ENCODE measurements at places on chromosomes 16 and 17.

DNA sequence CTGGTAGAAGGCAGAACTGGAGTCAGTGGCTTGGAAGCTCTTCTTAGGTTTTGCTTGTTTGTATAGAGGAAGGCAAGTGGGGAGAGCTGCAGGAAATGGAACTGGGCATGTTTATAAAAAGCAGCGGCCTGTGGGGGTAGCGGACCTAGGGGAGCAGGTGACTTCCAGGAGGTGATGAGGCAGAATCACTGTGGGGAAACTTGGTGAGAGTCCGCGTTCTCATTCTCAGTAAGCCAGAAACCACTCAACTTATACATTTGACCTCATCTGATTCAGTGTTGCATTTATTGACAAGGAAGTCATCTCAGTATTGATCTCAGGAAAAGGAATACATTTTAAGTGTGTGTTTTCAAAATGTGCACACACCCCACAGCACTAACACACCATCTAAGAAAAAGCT, 299.8 kb downstream of the CNTNAP4 start:
- no peak for DNase-seq

DNA sequence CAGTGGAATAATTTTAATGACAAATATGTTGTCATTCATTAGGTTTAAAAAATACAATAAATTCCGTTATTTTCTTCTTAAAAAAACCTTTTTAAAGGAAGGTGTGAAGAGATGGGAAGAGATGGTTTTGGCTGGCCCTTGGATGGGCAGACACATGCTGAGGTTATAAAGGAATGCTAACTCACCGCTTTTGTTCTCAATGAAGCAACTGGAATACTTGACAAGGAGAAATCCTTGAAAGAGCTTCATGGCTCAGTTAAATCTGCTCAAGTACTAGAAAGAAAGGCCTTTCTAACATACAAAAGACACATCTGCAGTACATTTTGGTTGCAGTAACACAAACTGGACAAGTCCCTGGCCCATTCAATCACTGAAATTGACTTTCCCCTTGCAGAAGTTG, 158.3 kb upstream of the KCNJ16 start:
- DNase-seq, result no peak

GRCh38 chr17:63447471-63448009, 1.4 kb upstream of the CYB561 start:
- no peak for DNase-seq

- DNase-seq, result no peak
These were observed at the start of gene MMD for GRCh38 chr17:55421179-55421934. Gene MMD (minus strand): TSS chr17:55421835. CDS start chr17:55421695, 140 bp downstream.

- no peak for DNase-seq
These were observed 141.7 kb downstream of the MRM1 start for GRCh38 chr17:36743130-36743529.

DNA sequence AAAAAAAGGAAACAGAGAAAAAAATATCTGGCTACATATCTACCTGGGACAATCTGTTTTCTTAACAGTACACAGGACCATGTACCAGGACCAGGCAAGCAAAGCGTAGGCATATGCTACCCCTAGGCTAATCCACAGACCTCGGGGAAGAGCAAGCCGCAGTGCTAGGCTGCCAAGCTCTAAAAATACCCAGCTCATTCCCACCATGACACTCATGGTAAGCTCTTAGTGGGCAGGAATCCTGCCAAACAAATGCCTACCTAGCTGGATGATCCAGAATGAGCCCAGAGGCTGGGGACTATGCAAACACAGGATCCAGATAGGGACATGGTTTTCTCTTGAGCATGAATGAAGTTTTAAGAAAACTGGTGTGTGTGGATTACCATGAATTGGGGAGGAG, 95.6 kb downstream of the GRIN2A start:
- no peak for DNase-seq

DNA sequence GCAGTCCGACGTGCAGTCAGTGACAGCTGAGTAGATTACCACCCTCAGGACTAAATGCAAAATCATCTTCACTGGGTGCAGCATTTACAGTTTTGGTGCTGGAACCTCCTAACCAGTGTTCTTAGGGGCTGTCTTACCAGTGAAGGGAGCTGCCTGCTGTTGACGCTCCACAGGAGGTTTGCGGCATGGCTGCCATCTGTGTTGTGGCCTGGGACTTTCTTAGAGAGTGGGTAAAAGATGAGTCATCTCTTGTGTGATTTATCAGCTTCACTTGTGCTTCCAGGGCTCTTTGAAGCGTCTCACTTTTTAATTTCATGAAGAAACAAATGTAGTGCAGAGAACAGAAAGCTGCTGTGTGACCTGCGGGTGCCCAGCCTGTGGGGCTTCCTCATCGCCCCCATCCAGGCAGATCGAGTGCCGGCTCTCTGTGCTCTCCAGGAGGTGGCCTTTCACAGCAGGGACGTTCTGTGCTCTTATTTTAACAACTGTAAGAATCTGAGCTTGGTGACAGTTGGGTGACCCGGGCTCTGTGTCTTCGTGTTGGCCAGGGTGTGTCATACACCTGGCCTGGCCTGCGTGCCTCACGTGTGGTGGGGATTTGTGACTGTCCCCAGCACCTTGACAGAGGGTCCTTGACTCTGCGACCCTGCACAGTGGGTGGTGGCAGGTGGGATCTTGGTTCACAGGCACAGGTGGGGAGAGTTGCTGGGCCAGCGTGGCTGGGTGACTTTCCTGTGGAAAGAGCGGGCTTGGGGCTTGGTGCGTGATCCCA, 24.3 kb upstream of the ZNF750 start:
- peak; percentile 78 for DNase-seq

GRCh38 chr16:67016681-67017420, 12.1 kb upstream of the CBFB start:
- no peak for DNase-seq

DNA sequence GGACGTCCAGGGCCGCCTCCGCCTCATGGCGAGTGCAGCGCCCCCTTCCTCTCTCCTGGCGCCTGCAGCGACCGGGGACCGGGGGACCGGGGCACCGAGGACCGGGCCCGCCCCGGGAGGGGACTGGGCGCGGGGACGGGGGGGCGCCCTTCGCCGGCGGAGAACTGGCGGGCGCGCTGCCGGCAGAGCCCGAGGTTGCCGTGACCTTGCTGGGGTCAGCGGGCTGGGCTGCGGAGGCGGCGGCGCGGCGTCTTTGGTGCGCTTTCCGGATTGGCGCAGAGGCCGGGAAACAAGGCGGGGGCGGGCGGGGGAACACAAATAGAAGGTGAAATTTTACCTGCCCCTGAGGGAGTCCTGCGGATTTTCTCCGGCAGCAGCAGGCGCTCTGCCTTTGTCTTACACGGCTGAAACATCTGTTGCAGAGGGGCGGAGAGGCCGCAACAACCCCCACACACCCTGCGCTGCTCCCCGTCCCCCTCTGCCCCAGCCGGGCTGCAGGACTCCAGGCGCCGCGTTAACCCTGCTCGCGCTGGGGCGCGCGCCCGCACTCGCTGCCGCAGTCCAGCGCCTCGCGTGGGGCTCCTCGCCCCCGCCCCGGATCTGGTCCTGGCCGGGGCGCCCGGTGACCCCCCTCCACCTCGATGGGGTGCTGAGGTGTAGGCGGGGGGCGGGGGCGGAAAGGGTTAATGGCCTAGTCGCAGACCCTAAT, 53.5 kb downstream of the SREBF1 start:
- DNase-seq, result peak; percentile 50

- no peak for DNase-seq
These were observed 220.0 kb downstream of the NTN1 start for GRCh38 chr17:9241371-9241712.

DNA sequence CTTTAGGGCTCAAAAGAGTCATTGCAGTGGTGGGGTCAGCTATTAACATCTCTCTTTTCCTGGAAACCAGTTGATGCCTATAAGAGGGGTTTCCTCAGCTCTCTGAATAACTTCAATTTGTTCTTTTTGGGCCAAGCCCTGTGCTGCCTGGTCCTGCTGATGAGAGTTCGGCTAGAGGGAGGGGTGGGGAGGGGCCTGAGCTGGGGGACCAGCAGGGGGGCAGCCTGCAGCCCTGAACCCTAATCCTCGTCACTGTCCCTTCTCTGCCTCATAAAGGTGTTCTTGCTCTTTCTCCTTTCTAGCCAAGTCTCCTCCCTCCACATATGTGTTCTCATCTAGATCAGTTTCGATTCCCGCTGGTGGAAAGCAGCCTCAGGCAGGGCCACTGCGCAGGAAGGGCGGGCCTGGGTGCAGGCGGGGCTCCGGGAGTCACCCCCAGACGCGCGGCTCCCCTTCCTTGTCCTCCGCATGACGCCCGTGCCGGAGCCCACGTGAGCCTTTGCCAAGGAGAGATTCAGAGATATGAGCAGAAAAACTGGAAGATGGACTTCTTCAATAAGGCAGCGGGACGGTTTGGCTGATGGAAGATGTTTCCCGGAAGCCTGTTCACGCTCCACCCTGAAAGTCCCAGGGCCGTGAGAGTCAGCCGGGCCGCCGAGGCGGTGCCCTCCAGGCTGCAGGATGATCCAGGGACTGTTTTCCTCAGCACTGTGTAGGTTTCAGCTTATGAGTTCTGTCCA, 15.0 kb upstream of the RHOT1 start:
- peak; percentile 81 for DNase-seq

DNA sequence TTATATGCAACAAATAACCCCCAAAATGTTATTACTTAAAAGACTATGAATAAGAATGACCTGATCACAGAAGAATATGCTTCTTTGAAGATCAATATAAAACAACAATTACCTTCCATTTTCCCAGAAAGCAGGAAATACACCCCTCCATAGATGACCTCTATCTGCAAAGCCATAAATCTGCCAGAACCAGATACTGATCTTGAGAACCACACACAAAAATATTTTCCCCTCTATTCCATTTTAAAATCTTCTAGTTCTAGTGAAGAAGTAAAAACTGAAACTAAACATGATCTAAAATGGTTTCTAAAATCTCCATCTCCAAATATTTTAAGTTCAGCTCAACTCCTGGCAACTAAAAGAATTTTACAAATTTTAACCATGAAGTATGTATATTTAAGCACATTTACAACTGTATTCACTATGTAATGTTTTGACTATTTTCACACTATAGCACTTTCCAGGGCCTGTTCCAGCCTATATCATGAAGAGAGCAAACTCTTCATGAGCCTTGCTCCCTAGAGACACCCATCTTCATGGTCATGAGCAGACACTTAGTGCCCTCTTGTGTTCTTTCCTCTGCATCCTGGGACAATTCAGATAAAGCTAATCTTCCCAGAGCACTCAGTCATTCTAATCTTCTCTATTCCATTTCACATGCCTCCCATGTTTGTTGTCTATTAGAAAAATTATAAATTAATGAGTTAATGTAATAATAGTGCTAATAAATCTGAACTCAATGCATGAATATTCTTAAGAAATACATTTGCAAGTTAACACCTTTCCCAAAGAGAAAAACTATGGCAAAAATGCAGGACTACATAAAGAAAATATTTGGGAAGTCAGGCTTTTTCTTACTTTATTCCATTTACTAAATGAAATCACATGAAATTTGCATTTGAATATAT, 87.0 kb downstream of the HELZ start:
- no peak for DNase-seq

GRCh38 chr16:89884041-89884421, 10.6 kb downstream of the TCF25 start:
- DNase-seq, result no peak

- DNase-seq, result no peak
These were observed 112.3 kb downstream of the SKAP1 start for GRCh38 chr17:48317732-48318131.

DNA sequence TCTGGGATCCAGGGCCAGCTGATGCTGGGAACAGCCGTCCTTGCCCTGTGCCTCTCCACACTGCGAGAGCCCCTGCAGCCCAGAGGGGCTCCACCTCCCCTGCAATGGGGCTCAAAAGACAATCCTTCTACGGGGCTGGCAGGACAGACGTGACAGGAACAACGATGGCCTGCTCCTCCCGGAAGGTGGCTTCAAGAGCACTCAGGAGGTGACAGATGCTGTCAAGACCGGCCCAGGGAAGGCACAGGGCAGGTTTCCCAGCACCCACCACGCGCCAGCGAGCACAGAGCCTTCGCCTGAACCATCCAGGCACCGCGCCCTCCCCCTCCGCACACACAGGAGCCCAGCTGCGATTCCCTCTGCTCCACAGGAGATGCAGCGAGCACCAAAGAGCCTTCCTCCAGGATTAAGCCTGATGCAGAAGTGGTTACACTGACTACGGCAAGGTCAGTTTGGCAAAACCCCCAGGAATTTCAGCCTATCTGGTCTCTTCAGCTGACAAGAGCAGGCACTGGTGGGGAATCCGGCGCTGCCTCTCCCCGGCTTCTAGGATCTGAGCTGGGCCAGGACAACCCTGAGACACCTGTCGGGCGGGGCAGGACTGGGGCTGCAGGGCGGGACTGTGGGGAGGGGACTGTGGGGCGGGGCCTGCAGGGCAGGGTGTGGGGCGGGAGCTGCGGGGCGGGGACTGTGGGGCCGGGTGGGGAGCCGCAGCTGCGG, 103.4 kb downstream of the ZNF778 start:
- DNase-seq, result no peak

GRCh38 chr16:20938426-20938825, 37.9 kb downstream of the LYRM1 start:
- no peak for DNase-seq

DNA sequence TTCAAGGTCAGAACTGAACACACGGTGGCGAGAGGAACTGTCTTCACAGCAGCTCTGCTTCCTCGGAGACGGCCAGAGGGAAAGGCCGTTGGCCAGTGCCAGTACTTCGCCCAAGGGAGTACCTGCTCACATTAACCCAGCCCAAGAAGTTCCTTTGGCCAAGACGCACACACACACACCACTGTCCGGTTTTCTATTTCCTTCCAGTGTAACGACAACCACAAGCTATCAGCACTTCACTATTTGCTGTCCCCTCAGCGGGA, 744 bp upstream of the GGNBP2 start:
- no peak for DNase-seq

- DNase-seq, result peak; percentile 68
These were observed 162.6 kb upstream of the PLCG2 start for GRCh38 chr16:81616321-81617020.

DNA sequence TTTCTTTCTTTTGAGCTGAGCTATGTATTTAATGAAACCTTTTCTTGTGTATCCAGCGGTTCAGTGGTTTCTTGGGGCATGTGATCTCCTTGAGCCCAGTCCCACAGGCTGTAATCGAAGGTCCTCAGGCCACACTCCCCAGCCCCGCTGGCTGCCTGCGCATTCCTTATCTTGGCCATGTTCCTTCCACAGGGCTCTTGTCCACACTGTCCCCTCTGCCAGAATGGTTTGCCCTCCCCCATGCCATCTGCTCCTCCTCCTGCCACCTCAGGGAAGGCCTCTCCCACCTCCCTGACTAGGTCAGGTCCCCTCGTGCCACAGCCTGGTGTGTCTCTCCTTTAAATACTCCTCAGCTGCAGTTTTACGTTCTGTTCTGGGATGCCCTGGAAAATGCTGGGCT, 12.1 kb upstream of the NLRC5 start:
- no peak for DNase-seq

DNA sequence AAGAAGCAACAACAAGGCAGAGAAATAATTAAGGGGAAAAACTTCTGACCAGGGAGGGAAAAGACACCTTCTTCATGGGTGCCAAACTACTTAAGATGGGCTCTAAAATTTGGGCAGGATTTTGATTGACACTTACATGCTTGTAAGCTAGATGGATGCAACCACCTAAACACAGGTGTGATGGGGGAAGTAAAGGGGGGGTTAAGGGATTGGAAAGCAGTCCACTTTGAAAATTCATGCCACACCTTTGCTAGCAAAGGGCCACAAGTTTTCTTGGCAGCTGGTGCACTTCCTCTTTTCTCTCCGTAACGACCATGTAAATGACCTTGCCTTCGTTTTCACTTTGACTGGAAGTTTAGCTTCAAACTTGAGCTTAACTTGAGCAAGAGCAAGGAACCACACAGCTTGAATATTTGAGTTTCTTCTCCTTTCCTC, 14.3 kb upstream of the PRKAR1A start:
- no peak for DNase-seq

Data from CD8-positive, alpha-beta memory T cell (primary cell).